Stimulated activated CD4-positive, alpha-beta T cell treated with anti-CD3 and anti-CD28 coated beads, TNF-alpha, amount 100 ng/mL, for 4 hours (primary cell): ENCODE measurements at places on chromosomes 6 and 20.

DNA sequence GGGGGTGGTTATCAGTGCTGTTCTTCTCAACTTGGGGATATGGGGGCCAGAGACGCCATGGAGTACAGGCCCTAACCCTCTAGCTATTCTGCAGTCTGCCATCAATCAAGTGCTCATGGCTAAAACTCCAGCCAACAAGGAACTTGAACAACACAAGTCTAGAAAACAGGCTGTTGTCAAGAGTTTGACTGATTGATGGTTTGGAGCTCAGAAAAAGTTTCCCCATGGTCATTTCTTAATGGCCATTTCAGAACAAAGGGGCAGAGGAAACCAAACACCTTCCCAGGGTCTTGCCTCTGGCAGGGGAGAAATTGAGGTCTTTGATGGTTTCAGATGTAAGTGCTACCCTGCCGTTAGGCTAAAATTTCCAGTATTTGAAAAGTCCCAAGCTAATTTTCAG is 15.1 kb downstream of the PCK1 start:
- DNase-seq: no peak

- DNase-seq: no peak
Observed at GRCh38 chr6:3789896-3790558, 38.5 kb upstream of the PXDC1 start.

DNA sequence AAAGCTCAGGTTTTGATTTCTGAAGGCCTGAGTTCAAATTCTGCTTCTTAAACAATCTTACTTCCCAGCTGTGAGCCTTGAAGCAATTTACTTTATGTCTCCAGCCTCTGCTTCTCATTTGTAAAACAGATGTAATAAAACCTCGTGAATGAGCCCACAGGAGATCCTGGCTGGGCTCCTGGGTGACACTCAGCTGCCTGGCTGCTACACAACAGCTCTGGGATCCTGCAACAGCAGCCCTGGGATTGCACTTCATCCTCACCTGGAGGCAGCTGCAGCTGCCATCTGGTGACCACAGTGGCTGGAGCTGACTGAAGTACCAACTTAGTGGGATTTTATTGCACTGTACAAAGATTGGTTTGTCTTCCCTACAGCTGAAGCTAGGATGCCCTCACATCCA is 98.6 kb downstream of the NDUFAF5 start:
- no peak for DNase-seq

DNA sequence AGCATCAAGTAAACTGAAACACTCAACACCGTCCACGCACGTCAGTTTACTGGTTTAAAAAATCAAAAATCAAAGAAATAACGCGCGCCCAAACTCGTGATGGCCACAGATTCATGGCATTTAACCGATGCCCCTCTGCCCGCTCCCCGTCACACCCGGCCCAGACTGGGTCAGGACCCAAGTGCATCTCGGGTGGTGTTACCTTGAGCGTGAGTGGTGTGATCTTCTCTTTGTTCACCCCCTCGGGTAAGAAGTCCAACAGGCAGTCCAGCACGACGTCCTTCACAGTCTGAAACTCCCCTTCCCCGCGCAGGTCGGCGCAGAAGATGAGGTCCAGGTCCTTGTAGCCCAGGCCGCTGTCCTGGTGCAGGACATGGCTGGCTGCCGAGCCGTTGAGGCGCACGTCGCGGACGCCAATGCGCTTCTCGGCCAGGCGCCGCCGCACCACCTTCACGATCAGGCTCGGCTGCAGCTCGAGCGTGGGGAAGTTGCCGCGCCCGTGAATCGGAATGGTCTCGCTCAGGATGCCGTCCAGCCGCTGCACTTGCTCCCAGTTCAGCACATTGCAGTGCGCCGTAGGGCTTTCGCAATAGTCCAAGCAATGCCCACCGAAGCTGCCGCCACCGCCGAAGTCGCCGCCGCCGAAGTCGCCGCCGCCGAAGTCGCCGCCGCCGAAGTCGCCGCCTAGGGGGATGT is 945 bp downstream of the TENT5A start:
- DNase-seq: peak; percentile 5

DNA sequence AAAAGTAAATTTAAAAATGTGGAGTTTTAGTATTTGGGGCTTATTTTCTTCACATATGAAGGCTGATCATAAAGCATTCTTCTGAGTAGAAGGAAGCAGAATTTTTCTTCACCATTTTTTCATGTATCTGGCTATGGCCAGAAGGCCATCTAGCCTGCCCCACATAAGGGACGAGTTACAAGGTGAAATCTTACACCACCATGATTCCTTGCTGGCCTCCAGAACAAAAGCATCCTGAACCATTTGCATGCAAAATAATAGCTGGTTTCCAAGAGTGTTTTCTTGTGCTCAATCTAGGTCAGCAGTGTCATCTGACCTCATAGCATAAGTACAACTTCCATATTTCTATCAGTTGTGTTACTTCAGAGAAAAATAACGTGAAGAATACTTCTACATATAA is 93.1 kb downstream of the BMP5 start:
- DNase-seq: no peak

GRCh38 chr6:132209351-132209750 is 191.9 kb downstream of the MOXD1 start:
- DNase-seq: no peak

DNA sequence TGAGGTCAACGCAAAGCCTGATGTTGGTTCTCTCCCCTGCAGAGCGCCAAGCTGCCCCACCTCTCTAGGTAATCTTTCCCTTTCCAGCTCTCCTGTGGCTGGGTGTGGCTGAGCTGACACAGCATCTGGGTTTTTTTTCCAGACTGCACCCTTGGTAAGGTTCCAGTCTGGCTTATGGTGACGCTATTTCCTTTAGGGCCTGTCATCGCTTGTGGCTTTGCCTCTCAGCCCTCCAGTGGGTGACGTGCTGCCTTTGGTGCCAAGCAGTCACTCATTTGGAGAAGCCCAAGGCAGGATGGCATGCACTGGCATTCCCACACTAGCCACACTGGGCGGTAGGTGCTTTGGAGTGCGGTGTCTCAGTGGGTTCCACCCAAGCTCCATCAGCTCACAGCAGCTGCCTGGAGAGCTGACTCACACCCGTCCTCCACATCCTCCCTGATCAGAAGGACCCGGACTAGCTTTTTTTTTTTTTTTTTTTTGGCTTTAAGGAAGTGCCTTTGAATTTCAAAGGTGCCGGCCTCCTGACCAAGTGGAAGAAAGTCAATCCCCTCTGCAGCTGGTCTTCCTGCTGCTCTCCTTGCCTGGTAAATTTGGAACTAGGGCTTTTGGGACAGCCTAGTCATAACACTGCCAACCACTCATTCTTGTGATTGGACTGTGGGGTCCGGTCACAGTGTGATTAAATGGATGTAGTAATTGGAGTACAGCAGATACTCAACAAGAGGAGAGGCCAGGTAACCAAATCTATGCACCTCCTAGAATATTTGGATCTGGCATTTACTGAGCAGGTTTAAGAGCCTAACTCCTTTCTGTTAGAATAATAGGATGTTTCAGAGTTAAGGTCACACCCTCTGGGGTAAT is 153.6 kb downstream of the CD83 start:
- DNase-seq: peak; percentile 3
